Psoas muscle (tissue), 8 donors: ENCODE measurements at places on chromosomes 3 and 15. TPM values are rescaled to one million over a fixed set of nuclear protein-coding genes. Genes with fewer than 3 reads are reported as not detected.

Gene CHST2
- total RNA-seq: 2.1 TPM

Gene GOLGA6D
- total RNA-seq: not detected

Gene TLNRD1
- 2.4 TPM for total RNA-seq

Gene DLL4
- total RNA-seq: 8.4 TPM

Gene ASB14
- total RNA-seq: 10.2 TPM

Gene OR4F15
- not detected for total RNA-seq

Gene PLA2G4D
- not detected for total RNA-seq

DNA sequence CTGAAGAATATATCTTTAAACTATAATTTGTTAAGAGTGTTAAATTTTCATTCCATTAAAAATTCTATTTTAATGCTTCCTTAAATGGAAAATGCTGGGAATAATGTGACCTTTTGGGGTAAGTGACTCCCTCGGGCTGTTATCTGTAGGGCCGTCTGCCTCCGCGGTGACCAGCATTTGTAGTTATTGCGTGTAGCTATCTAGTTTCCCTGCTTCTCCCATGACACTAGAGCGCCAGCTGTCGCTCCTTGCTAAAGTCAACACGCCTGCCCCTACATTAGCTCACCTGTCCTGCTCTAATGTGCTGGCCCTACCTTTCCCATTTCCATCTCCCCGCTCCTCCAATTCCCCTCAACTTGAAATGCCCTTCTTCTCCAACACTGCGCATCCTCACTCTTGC lies 12.4 kb upstream of the CHRM5 start:
- no peak for DNase-seq

DNA sequence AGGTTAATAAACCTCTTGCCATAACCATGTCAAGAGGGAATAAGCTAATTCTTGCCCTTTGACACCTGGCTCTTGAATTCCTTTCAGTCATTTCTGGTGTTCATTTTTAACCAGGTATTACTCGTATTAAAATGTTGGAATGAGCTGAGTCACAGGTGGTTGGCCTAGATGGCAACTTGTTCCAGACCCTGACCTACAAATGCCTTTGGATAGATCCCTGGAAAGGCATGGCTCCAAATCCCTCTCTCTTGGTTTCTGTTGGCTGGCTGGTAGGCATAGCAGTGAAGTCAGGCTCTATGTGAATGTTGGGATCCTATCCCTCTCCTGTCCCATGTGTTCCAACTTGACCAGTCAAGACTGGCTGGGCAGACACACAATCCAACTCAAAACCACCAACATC lies 277.1 kb upstream of the PROK2 start:
- no peak for DNase-seq

DNA sequence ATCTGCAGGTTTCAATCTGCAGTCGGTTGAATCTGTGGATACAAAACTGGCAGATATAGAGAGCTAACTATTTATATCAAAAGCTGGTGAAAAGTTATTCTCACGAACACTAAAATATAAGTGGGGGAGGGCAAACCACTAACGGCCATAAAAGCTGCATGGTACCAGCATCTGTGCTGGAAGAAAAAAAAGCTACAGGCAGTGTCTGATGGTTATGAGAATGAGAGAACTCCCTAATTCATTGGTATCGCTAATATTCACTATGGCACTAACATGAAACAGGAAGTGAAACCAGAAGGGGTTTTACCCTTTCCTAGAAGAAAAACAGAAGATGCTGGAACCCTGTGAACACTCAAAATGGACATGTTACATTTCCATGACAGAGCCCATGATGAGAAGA lies 15.9 kb downstream of the CEP70 start:
- DNase-seq: no peak

DNA sequence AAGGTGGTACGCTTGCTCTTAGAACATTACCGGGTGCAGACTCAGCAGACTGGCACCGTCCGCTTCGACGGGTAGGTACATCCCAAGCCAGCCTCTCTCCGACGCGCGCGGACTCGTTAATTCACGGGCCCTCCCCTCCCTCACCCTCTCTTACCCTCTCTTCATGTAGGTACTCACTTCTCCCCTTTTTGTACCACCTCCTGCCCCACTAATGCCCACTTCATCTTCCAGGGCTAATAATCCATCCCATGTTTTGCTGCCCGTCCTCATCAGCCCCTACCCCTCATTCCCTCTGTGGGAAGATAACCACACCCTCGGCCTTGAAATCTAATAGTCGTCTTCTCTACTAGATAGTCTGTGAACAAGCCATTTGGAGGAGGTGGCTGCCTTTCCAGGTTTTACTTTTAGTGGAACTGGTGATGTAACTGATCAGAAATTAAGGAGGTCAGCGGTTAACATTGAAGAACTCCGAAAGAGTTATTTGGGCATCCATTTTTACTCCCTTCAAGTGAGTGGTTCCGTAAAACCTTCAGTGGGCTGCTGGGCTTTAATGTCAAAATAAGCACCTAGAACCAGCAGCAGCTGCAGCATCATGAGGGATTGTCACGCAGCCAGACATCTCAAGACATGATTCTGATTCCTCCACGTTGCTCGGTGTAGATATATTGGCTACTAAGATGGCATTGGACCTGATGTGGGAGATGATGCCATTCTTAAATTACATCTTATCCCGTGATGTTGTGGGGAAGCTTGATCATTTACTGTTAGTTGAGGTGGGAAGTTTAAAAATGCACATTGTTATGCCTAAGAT lies 1.3 kb downstream of the FEM1B start:
- no peak for DNase-seq

DNA sequence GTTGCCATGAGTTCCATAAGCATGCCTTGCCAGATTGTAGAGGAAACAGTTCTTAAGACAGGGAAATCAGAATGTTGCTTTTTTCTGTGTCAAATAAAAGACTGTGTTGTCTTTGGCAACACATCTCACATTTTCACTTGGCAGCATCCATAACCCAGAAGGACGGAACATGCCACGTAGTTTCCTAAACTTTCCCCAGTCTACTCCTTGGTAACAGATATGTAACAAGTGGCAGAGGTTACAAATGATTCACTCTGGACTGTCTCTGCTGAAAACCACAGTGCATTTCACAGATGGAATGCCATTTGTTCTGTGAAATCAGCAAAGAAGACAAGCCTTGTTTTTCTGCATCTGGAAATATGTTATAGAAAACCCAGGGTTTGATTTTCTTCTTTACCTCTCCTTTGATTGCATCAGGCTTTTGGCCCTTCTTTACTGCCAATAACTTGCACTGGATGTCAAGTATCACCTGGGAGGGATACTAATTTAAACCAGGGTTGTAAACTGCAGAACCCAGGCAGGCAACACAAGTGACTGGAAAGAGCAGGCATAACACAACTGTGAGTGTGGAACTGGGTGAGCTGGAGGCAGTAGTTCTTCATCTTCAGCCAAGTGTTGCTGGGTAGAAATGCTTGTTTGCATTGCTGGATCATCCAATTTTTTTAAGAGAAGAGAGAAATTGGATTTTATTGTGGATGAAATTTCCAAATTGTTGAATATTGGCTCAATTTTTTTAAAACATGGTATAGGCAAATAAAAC lies 124.4 kb upstream of the FOXB1 start:
- DNase-seq: no peak

- no peak for DNase-seq
These were observed 77.0 kb upstream of the GBE1 start for GRCh38 chr3:81838457-81838856.

GRCh38 chr3:94416768-94417167 lies 353.9 kb downstream of the NSUN3 start:
- no peak for DNase-seq

DNA sequence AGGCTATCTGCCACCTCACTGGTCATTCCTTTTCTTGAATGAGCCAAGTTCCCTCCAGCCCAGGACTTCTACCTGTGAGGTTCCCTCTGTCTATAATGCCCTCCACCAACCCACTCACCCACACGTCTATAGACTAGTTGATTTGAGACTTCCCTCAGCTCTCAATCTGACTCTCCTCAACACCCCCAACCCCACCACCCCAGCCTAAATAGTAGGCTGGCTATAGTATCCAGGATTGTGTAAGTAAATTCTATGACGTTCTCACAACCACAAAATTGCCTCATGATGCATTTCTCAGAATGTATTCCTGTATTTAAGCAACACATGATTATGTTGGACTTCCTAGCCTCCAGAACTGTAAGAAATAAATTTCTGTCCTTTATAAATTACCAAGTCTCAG lies 2.2 kb downstream of the PLSCR1 start:
- no peak for DNase-seq

- no peak for DNase-seq
These were observed 28.9 kb downstream of the CSTA start for GRCh38 chr3:122353893-122354401.

DNA sequence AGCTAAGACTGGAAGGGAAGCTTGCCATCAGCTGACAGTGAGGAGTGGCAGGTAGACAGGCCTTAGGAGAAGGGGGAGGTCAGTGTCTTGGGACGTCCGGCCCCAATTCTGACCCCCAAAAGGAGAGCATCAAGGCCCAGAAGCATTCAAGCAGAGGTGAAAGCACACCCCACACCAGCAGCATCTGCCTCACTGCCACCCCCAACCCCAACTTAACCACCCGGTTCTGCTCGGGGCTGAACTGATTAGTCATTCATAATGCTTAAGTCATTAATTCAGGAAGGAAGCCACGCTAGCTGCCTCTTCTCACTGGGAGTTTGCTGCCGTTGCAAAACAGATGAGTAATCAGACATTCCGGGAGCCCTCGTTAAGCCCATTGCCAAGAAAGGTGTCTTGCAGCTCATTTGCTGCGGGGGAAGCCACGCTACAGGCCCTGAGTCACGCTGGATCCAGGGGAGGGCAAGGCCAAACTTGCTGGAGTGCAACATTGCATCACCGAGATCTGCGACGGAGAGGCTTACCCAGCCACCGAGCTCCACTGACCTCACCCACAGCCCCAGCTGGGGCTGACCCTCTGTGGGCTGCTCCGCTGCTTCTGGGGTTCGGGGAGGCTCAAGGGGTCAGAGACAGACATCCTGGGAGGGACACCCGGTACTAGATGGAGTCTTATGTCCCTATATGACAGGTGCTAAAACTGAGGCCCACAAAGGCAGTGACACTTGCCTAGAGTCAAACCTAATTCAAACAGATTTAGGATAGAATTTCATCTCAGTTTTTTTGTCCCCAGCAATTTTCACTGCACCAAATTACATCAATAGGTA lies 46.4 kb upstream of the HES1 start:
- DNase-seq: peak; percentile 83

DNA sequence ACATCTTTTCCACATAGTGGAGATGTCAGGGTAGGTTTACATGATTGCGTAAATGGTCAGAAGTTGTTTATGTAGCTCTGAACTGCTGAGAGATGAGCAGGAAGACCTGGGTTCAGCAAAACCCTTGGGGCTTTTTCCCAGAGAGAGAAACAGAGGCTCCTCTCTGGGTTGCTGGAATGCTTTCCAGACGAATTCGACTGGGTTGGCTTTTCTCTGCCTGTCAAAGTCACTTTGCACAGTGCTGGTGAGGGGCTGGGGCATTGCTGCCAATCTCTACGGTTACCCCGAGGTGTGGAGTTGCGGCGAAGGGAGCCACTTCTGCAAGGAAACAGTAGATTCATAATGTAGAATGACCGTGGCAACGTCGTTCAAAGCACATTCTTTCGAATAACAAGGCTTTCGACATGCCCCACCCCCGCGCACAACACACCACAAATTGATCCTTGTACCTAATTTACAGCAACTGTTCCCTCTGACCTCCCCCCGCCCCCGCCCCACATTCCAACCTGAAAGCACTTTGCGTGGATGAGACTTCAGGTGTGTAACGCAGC lies 950 bp upstream of the CNTN4 start:
- no peak for DNase-seq

DNA sequence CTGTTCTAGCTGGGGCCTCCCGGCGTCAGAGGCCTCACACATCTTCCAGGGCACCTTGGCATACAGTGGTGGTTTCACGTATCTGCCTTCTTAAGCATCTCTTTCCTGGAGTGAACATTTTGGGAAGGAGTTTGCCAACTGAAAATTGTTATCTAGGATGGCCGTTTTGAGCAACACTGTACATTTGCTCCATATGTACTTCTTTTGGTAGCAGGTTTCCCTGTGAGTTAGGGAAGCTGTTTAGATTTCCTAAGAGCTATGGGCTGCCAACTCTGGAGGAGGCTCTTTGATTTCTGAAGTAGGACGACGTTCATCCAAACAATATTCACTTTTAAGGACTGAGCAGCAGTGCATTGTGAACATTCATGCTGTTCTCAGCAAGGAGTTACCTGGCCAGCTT lies 665.9 kb downstream of the SQOR start:
- no peak for DNase-seq

DNA sequence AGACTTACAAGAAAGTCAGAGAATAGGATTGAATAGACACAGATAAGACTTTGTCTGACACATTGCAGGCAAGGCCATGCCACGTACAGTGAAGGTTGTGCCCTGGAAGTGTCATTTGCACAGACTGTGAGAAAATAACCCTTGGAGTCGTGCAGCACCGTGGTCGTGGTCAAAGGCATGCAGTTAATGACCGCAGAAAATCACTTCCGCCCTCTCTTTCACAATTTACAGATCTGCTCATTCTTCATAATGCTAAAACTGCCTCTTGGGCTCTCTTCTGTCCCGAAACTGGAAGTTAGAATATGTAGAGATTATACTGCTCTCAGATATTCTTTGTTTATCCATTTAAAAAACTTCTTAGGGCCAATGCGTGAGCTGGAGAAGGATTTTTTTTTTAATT lies 73.2 kb upstream of the CTXND1 start:
- no peak for DNase-seq

DNA sequence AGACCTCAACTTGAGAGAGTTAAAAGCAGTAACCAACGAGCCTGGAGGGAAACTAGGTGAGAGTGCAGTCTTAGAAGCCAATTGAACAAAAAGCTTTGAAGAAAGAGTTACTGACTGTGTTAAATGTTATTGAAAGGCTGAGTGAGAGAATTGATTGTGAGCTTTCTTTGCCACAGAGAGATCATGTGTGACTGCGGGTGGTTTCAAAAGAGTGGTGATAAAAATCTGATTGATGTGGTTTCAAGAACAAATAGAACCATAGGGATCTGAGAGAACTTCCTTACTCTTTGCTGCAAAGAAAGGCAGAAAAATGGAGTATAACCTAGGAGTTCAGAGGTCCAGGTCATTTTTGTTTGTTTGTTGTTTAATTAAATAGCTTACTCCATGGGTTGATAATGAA lies 759.9 kb upstream of the ALCAM start:
- DNase-seq: no peak

DNA sequence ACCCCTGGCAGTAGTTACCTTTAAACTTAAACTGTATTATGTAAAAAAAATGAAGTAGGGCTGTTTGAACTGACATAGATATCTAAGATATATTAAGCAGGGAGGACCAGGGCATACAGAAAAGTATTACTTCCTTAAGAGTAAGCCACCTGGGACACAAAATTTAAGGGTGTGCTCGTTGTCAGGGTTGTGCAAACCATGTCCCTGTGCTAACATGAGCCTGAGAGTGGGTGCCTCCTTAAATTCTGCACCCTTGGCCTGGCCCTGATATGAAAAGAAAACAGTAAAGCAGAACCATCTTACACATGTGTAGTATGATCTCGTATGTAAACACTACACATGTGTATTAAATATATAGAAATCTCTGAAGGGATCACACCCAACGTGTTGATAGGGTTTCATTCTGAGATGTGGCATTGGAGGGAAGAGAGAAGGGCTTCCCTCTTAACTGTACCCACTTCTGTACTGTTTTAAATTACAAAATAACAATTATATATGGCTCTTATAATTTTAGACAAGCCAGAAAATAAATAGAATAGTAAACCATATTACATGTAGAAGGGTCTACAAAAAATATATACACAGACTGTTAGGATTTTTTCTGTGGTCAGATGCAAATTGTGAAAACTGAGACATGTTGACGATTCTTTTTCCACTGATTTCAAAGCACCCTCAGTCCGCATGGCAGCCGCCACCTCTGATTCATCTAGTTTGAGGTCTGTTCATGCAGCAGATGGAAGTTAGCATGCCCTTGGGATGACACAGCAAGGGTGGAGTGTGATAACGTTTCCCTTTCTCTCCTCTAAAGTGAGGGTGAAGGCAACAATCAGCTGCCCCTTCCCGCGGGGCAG lies 400.8 kb upstream of the PROK2 start:
- no peak for DNase-seq
